ENCODE measurements at places on chromosomes 1 and 21.

GRCh38 chr21:33566514-33566913 lies 22.0 kb downstream of the DONSON start:
- no peak for ATAC-seq

DNA sequence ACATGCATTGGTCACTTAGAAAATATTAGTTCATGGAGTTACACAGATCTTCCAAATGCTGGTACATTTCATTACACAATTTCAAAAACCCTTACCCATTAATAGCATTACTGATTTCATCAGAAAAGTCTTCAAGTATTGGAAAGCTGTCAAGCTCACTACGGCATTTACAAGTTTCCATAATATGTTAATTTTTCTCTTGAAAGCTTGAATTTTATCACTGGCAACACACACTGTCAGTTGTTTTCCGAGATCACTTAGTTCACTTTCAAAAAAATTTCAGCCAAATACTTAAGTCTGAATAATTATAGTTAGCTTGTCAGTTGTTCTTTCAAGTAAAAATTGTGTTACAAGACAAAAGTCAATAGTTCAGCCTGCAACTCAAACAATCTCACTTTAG lies 18.0 kb downstream of the ASTN1 start:
- ATAC-seq: no peak

- ATAC-seq: no peak
These were observed 156.4 kb downstream of the OMA1 start for GRCh38 chr1:58390091-58390490.

DNA sequence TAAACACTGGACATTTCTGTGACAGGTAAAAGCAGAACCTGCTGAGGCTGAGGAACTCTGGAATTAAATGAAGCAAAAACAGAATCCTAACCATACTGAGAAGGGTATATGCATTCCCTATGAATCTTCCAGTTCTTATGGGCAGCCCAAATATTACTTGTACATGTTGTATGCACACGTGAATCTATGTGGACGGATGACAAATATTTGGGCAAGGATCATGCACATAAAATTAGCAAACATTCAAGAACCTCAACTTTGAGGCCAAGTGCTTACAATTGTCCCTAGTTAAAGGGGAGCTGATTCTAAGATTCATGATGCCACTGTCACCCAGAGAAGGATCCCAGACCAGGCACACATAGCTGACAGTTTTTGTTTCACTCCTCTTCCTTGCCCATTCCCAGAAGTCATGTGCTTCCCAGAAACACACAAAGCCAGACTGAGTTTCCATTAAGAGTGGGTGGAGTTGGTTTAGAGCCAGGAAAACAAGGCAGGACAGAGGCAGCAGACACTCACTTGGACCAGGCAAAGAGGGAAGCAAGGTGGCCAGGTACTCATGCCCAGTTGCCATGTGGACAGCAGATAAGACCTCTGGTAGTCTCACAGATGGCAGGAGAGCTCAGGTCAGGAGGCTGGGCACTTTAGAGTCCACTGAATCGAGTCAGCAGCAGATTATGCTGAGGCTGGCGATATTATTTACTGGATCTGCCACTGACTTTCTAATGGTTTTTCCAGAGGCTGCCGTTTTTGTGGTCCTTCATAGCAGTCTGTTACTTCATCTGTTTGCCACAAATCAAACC lies 25.6 kb downstream of the AK2 start:
- no peak for ATAC-seq

- ATAC-seq: no peak
These were observed 94.7 kb downstream of the PAPPA2 start for GRCh38 chr1:176557543-176558258.

DNA sequence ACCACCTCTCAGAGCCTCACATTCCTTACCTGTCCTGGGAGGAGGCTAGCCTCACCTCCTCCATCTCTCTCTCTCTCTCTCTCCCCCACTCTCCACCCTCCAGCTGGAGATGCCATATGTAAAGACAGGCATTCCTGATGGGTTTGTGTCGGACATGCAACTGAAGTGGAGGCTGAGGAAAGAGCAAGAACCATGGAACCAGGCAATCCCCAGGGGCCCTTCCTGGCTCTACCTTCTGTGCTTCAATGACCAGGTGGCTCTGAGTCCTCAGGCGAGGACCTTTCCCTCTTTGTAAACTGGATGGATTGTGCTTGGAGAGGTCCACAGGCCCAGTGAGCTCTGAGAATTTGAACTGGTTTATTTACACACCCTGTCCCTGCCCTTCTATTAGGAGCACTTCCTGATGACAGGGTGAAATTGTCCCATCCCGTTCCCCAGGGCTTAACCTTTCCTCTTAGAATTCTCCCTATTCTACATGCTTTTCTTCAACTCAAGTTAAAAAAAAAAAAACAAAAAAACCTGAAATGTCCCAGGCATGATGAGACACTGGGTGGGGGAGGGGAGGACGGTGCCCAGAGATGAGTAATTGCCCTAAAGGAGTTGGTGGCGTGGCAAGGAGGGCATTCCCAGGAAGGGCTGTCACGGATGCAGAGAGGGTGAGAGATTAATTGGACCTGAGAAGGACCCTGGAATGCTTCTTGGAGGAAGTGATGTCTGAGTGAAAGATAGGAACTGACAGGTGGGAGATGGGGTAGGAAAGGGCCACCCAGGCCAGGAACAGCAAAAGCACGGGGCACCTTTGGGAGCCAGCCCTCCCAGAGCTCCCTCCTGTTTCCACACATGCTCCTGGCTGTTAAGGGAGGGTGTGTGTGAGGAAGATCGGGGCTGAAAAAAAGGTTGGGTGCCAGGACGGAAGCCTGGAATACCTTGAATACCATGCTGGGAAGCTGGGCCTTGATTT lies 50.2 kb upstream of the WASF2 start:
- no peak for ATAC-seq

DNA sequence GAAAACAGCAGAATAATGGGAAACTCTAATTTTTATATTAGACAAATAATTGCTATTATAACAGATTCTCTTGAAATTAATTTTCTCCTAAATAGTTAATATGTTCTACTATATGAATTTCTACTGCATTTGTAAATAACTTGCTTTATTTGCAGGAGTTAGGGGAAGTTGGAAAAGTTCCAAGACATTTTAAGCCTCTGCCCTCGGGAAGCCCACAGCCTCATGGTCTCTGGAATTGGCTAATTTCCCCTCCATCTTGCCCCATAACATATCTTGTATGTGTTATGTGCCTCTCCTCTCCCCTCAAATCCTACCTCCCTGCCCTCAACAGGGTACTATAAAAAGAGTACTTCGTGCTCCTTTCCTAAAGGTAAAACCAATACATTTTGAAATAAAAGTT lies 271.4 kb upstream of the NR5A2 start:
- ATAC-seq: no peak

DNA sequence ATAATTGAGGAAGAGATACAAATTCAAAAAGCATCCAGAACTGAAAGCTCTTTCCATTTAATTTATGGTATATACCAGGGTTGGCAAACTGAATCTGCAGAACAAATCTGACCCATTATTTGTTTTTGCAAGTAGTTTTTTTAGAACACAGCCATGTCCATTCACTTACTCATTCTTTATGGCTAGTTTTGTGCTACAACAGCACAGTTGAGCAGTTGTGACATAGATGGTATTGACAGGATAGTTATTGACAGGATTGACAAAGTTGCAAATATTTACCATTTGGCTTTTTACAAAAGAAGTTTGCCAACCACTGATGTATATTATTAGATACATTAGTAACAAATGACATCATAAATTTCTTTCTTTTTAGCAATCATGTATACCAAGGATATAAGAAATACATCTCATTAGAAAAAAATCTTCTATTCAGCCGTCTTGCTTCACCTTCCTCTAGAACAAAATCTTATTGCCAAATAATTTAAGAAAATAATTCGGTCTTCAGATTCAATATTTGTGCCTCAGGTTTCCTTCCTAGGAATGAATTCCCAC lies 9.4 kb downstream of the ADAMTS1 start:
- no peak for ATAC-seq

DNA sequence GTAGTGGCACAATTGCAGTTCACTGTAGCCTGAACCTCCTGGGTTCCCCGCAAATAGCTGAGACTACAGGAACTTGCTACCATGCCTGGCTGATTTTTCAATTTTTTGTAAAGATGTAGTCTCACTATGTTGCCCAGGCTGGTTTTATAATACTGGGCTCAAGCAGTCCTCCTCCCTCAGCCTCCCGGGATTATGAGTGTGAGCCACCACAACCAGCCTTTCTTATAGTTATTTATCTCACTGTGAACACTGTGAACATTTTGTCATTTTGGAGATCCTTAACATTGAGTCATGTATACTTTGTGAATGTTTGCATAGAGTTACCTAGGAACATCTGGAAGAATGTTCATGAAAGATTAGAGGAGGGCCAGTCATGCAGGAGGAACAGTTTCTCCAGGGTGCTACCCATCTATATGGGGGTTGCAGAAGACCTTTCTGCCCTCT lies 127.1 kb upstream of the CACYBP start:
- ATAC-seq: peak; percentile 41

- no peak for ATAC-seq
These were observed 1.3 kb upstream of the DUSP23 start for GRCh38 chr1:159779403-159779851.

- peak; percentile 81 for ATAC-seq
These were observed 19.9 kb upstream of the PPP1R15B start for GRCh38 chr1:204431310-204432184.

DNA sequence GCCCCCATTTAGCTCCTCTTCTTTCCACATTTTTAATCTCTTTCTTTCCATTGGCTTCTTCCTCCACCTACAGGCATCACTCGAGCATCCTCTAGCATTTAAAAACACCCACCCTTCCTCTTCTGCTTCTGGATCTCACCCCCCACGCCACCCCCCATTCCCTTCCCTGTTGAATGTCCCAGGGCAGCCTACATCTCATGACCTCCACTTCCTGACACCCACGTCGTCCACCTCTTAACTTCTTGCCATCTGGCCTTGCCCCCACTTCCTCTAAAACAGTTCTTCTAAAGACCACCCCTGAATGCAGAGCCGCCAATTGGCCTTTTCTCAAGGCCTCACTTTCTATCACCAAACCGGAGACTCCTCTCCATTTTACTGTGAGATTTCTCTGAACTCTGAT lies 6.1 kb upstream of the ETNK2 start:
- no peak for ATAC-seq

- ATAC-seq: no peak
These were observed 1.8 kb upstream of the FOXO6 start for GRCh38 chr1:41359211-41360073.

DNA sequence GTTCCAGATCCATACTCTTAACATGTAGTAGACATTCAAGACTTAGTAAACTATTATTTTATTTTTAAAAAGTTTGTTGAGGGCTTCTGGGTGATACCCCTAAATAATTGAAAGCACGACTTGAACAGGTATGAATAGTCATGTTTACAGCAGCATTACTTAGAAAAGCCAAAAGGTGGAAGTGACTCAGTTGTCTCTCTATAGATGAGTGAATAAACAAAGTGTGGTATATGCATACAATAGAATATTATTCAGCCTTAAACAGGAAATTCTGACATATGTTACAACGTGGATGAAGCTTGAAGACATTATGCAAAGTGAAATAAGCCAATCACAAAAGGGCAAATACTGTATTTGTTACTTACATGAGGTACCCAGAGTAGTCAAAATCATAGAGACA lies 26.5 kb downstream of the TSNAX start:
- ATAC-seq: no peak

DNA sequence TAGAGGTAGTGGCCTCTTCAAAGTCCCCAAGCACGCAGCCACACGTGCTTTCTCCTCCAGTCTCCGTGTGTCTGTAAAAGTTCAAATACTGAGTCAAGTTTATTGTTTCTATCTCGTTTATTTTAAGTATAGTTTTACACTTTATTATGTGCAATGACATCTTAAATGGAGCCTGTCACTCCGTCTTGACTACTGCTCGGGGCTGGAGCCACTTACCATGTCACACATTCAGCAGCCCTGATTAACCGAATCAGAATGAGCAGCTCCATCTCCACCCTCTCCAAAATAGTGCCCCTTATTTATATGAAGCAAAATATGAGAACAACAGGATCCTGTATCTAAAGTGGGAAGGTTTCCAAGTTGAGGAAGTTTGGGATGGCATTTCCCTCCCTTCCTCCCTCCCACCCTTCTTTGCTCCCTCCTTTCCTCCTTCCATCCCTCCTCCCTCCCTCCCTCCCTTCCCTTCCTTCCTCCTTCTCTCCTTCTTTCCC lies 201.0 kb downstream of the PBX1 start:
- no peak for ATAC-seq

- no peak for ATAC-seq
These were observed 2.7 kb downstream of the AMPD2 start for GRCh38 chr1:109622137-109622892.

DNA sequence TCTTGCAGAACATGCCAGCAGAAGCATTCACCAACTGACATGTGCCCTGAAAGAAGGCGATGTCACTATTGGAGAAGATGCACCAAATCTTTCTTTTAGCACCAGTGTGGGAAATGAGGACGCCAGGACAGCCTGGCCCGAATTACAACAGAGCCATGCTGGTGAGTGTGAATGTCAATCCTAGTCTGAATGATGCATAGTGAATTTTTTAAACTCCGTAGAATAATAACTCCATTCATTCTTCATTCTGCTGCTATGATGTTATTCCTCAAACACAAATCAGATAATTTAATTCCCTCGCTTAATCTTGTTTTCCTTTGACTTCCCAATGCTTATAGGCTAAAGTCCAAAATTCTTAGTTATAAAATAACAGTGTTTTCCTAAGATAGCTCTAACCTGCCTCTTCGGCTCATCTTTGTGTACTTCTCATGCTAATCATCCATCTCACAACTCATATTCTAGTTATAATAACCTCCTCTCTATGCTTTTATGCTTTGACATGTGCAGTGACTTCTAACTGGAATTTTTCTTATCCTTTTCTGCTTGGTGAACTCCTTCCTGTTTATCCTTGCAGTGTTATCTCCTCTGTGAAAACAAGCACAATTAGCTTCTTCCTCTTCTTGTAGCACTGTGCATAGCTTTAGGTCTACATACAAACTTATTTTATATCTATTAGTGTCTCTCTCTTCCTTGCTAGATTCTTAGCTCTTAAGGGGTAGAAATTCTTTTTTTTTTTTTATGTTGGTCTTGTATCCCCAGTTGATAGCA lies 14.4 kb downstream of the SDCCAG8 start:
- ATAC-seq: no peak

GRCh38 chr21:45774291-45774690 lies 130.8 kb downstream of the PCBP3 start:
- ATAC-seq: no peak

- ATAC-seq: peak; percentile 70
These were observed 71.5 kb downstream of the HHAT start for GRCh38 chr1:210400043-210400840.

GRCh38 chr1:222600281-222600680 lies 10.5 kb upstream of the TAF1A start:
- no peak for ATAC-seq

GRCh38 chr1:151710187-151710840 lies 6.3 kb downstream of the CELF3 start:
- no peak for ATAC-seq
